ENCODE measurements at places on chromosomes 16 and 17. TPM values are rescaled to one million over a fixed set of nuclear protein-coding genes. Genes with fewer than 3 reads are reported as not detected.

The NLRC3 gene
- not detected for total RNA-seq

The UMOD gene
- not detected for total RNA-seq

The MRPL28 gene
- 130 TPM for total RNA-seq

The CMTM2 gene
- total RNA-seq, result 0.65 TPM

The CX3CL1 gene
- total RNA-seq, result not detected

The PDXDC1 gene
- total RNA-seq, result 93.5 TPM

The CTNS gene
- 12.5 TPM for total RNA-seq

The C16orf89 gene
- not detected for total RNA-seq

The TM4SF5 gene
- total RNA-seq, result not detected

The KCNG4 gene
- total RNA-seq, result not detected

DNA sequence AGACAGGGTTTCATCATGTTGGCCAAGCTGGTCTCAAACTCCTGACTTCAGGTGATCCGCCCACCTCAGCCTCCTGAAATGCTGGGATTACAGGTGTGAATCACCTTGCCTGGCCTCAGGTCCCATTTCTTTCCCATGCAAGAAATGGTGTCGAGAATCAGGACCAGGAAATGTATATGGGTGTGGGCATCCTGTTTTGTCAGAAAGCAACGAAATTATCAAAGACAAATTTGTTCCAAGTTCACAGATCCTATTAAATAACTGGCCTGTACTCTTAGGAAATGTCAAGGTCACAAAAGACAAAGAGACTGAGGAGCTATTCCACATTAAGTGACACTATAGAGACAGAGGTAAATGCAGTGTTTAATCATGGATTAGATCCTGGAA lies 17.1 kb upstream of the ST6GALNAC1 start:
- H3K4me1 ChIP-seq, result peaks cover 25% of the 10 kb centered on the region
- H3K36me3 ChIP-seq, result no peaks in the 10 kb centered on the region

GRCh38 chr16:85662482-85662812 lies 26.3 kb downstream of the GINS2 start:
- no peak overlapping the region for H3K4me3 ChIP-seq
- H3K27ac ChIP-seq, result no peak overlapping the region
- H3K27me3 ChIP-seq, result no peaks in the 10 kb centered on the region
- no peaks in the 10 kb centered on the region for H3K4me1 ChIP-seq
- DNase-seq, result no peak

GRCh38 chr17:15233022-15233805 lies 31.9 kb downstream of the PMP22 start:
- H3K27ac ChIP-seq, result no peak overlapping the region
- H3K36me3 ChIP-seq, result no peaks in the 10 kb centered on the region
- no peaks in the 10 kb centered on the region for H3K4me1 ChIP-seq

DNA sequence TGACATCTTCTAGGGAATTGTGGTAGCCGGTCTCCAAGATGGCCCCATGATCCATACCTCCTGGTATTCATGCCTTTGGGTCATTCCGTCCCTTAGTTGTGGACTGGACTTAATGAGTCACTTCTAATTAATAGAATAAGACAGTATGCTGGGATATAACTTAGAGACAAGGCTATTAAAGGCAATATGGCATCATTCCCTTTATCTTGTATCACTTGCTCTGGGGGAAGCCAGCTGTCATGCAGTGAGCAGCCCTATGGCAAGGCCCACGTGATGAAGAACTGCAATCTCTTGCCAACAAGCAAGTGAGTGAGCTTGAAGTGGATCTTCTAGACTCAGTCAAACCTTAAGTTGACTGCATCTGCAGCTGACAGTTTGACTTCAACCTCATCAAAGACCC lies 97.8 kb upstream of the MED13 start:
- no peak for DNase-seq
- H3K27ac ChIP-seq, result peak overlapping the region; percentile 90
- H3K4me1 ChIP-seq, result peaks cover 42% of the 10 kb centered on the region
- no peaks in the 10 kb centered on the region for H3K27me3 ChIP-seq
- no peak overlapping the region for H3K4me3 ChIP-seq

DNA sequence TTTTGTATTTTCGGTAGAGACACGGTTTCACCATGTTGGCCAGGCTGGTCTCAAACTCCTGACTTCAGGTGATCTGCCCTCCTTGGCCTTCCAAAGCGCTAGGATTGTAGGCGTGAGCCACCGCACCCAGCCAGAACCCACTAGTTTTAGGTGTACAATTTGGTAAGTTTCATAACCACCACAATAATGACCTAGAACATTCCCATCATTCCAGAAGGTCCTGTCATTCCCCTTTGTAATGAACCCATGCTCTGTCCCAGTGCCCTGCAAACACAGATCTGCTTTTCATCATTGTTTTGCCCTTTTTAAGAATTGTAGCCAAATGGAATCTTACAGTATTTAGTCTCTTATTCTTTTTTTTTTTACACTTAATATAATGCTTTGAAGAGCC lies 35.6 kb upstream of the IRF8 start:
- no peaks in the 10 kb centered on the region for H3K4me1 ChIP-seq
- H3K4me3 ChIP-seq, result no peak overlapping the region
- peaks cover 91% of the 10 kb centered on the region for H3K27me3 ChIP-seq
- DNase-seq, result no peak

GRCh38 chr16:53374800-53375199 lies 59.5 kb upstream of the RBL2 start:
- H3K27me3 ChIP-seq, result 0 out of 2 replicates have a peak, but pooled peaks cover 4% of the 10 kb centered on the region
- DNase-seq, result no peak
- H3K27ac ChIP-seq, result no peak overlapping the region
- H3K36me3 ChIP-seq, result no peaks in the 10 kb centered on the region
- H3K4me3 ChIP-seq, result peak overlapping the region; percentile 69

DNA sequence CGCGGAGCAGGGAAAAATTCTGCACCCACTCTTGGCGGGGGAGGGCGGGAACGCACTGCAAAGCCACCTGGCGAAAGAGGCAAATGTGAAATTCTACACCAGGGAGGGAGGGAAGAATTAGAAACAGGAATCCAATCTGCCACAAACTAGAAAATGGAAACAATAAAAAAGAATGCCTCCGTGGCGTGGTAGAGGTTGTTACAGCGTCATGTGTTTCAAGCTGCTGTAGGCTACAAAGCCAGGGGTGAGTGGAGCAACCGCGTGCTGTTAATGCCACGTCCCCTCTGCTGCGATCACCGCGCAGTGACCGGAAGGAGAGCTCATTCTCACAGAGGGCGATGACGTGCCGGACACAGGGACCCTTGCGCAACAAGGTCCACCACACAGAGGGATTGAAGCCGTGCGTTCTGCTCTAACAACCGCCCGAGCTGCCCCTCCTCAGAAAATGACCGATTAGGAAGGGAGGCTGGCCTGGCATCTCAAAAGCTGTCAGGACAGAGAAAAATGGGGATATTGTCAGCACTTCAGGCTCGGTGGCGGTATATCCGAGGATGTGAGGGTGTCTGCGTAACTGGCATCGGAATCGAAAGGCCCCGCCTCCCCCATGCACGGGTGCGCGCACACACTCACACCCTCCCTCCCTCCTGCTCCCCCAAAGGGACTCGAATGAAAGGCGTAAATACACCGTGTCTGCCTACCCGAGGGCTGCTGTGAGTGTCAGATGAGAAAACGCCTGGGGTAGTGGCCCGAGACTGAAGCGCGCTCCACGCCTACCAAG lies 70.8 kb upstream of the TNRC6C start:
- H3K4me3 ChIP-seq, result no peak overlapping the region
- no peaks in the 10 kb centered on the region for H3K36me3 ChIP-seq
- no peaks in the 10 kb centered on the region for H3K4me1 ChIP-seq
- DNase-seq, result no peak
- H3K27me3 ChIP-seq, result peaks cover 72% of the 10 kb centered on the region

- no peaks in the 10 kb centered on the region for H3K27me3 ChIP-seq
- H3K27ac ChIP-seq, result no peak overlapping the region
- no peak for DNase-seq
- no peak overlapping the region for H3K4me3 ChIP-seq
These were observed 522 bp downstream of the DNASE1 start for GRCh38 chr16:3655030-3655395.

- H3K27me3 ChIP-seq, result no peaks in the 10 kb centered on the region
- no peak overlapping the region for H3K4me3 ChIP-seq
These were observed 9.5 kb downstream of the EXOC7 start for GRCh38 chr17:76094046-76094445.

DNA sequence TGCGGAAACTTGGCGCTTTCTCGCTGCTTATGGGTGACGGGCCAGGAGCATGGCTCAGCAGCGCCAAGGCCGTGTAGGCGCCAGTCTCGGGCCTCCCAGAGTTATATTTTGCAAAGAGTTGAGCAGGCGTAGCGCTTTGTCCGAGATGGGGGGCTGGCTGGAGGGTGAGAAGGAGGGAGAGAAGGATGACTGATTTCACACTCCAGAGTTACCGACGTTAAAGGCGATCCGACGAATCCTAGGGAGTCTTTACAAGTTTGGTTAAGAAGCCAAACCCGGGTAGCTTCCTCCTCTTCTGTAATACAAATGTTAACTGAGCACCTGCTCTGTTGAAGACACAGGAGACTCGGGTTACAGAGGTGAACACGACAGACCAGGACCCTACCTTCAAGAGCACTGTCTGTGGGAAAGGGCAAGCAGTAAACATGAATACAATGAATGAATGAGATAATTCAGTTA lies 782 bp downstream of the POLR2A start:
- H3K4me3 ChIP-seq, result peak overlapping the region; percentile 88
- no peaks in the 10 kb centered on the region for H3K27me3 ChIP-seq
- DNase-seq, result no peak
- H3K4me1 ChIP-seq, result peaks cover 16% of the 10 kb centered on the region
- H3K36me3 ChIP-seq, result 0 out of 2 replicates have a peak, but pooled peaks cover 4% of the 10 kb centered on the region

- H3K27me3 ChIP-seq, result peaks cover 67% of the 10 kb centered on the region
- no peak for DNase-seq
- no peaks in the 10 kb centered on the region for H3K36me3 ChIP-seq
- peaks cover 13% of the 10 kb centered on the region for H3K4me1 ChIP-seq
These were observed 90.0 kb downstream of the FOXL1 start for GRCh38 chr16:86668136-86668910.

GRCh38 chr16:66629856-66630255 lies 25.4 kb downstream of the CMTM3 start:
- no peak for DNase-seq
- no peak overlapping the region for H3K27ac ChIP-seq
- H3K4me3 ChIP-seq, result no peak overlapping the region
- no peaks in the 10 kb centered on the region for H3K27me3 ChIP-seq

DNA sequence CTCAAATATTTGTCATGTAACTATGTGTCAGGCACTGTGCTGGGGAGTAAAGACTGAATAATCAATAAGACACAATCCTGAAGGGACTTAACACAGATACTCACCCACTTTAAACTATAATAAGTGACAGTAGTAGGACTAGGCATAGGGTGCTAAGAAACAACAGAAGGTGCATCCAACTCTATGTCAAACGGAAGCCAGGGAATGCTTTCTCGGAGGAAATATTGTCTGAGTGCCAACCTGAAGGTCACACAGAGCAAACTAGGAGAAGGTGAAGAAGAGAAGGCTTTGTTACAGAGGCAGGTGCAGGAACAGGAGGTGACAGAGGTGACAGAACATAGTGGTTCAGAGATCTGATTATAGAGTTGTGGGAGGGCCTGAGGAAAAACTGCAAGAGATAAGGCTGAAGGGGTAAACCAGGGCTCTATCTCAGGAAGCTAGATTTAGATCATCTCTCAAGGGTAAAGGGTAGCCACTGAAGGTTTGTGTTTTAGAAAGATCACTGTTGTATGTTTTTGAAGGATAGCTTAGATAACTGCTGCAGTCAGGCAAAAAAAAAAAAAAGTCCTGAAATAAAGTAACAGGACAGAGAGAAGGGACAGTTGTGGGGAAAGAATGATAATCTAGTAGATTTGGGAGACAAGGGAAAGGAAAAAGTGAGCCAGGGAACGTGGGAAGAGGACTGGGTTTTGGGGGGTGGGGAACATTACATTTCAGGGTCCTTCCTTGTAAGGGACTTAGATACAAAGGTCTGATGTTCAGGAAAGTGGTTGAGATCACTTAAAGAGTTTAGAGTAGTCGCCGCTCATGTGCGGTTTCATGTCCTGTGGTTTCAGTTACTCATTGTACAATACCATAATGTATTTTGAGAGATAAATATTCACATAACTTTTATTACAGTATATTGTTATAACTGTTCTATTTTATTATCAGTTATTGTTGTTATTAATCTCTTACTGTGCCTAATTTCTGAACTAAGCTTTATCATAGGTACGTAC lies 85.6 kb upstream of the NETO2 start:
- no peaks in the 10 kb centered on the region for H3K4me1 ChIP-seq
- no peak overlapping the region for H3K4me3 ChIP-seq
- DNase-seq, result no peak
- H3K27me3 ChIP-seq, result no peaks in the 10 kb centered on the region
- H3K36me3 ChIP-seq, result no peaks in the 10 kb centered on the region

GRCh38 chr17:80213643-80213975 lies 6.5 kb downstream of the SGSH start:
- H3K27me3 ChIP-seq, result no peaks in the 10 kb centered on the region
- no peak for DNase-seq
- H3K27ac ChIP-seq, result no peak overlapping the region
- no peaks in the 10 kb centered on the region for H3K4me1 ChIP-seq

GRCh38 chr16:80725566-80726162 lies 78.7 kb downstream of the CDYL2 start:
- peaks cover 3% of the 10 kb centered on the region for H3K27me3 ChIP-seq
- no peaks in the 10 kb centered on the region for H3K36me3 ChIP-seq
- H3K4me1 ChIP-seq, result no peaks in the 10 kb centered on the region
- DNase-seq, result no peak
- H3K27ac ChIP-seq, result no peak overlapping the region
- H3K4me3 ChIP-seq, result no peak overlapping the region

DNA sequence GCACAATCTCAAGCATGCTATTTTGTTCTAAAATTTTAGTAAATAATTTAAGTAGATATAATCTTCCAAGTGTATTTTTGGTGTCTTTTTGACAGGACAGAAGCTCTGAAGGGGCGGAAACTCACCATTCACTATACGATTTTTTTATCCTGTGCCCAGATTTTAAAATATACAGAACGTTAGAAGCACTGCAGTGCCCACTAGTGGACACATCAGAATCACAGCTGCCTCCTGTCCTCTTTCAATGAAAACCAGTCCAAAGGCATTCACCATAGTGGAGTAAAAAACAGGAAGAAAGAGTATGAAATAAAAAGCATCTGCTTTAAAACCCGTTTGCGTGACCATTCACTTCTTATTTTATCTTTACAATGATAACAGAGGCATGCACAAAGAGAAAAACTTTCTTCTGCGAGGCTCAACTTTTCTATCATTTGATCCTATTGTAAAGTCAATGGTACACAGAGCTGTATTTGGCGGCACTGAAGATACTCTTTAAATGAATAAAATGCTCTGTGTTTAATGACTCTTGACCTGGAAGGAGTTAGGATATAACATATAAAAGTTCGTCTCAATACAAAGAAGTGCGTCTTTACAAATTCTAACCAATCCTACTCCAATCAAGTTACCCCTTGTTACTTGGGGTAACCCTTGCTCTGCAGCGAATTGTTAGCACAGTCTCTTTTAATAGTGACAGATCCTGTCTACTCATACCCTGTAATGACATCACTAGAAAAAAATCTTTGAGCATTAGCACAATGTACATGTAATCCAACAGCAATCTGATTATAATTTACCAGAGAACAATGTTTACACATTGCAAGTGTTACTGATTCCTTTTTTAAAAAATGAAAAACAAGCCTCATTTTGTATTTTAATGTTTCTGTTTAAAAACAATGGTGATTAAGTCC lies 339.8 kb upstream of the PSMD7 start:
- H3K4me3 ChIP-seq, result no peak overlapping the region
- no peaks in the 10 kb centered on the region for H3K4me1 ChIP-seq
- peak; percentile 35 for DNase-seq

- H3K4me1 ChIP-seq, result peaks cover 41% of the 10 kb centered on the region
- peak; percentile 84 for DNase-seq
- peak overlapping the region; percentile 83 for H3K4me3 ChIP-seq
- no peaks in the 10 kb centered on the region for H3K27me3 ChIP-seq
- peaks cover 11% of the 10 kb centered on the region for H3K36me3 ChIP-seq
- peak overlapping the region; percentile 93 for H3K27ac ChIP-seq
These were observed 1.5 kb downstream of the GRB7 start for GRCh38 chr17:39738983-39739884.
